ENCODE measurements at places on chromosomes 5 and 9. TPM values are rescaled to one million over a fixed set of nuclear protein-coding genes. Genes with fewer than 3 reads are reported as not detected.
A peak's percentile ranks its signal among the peaks of the same experiment; 100 is the strongest.

DNA sequence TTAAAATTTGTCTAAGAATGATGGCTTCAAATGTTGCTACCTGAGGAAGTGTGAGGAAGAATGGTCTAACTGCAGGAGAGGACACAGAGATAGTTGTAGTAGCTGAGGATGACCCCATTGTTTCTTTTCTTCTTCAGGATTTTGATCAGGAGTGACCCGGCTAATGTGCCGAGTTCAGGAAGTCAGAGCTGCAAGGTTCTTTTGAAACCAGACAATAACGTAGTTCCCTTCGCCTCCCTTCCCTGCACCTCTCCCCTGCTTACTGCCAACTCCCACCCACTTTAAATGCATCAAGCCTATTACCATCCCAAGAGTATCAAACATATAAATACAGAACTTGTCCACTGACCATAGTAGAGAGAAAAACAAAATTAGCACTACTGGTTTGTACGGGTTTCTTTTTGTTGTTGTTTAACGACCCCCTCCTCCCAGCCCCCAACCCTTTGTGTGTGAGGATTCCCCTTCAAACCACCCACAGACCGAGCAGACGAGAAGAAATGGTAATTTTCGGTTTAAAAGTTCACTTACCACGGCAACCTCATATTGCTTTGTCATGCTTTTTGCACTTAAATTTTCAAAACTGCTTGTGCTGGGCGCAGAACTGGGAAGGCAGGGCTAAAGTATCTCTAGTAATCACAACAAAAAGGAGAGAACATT lies 23.5 kb upstream of the ELAVL2 start:
- DNase-seq: no peak

DNA sequence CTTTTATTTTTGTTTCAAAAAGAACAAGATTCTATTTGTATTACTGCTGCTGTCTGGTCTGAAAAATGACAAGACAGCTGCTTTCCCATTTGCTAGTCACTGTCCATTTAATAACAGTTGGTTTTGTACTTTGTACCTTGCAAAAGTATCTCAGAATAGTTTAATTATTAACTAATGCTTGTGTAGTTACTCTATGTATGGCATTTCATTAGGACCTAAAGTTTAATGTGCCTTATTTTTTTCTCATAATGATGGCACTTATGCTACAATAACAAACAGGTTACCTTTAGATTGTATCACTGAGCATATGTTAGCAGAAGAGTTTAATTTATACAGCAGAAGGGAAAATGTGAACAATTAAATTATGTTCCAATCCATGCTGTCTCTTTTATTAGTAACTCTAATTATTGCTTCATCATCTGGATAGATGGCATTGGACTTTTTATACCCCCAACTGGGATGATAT lies 134.2 kb downstream of the CDH10 start:
- DNase-seq: no peak

- no peak for DNase-seq
These were observed 6.1 kb upstream of the ERMP1 start for GRCh38 chr9:5838884-5839571.

DNA sequence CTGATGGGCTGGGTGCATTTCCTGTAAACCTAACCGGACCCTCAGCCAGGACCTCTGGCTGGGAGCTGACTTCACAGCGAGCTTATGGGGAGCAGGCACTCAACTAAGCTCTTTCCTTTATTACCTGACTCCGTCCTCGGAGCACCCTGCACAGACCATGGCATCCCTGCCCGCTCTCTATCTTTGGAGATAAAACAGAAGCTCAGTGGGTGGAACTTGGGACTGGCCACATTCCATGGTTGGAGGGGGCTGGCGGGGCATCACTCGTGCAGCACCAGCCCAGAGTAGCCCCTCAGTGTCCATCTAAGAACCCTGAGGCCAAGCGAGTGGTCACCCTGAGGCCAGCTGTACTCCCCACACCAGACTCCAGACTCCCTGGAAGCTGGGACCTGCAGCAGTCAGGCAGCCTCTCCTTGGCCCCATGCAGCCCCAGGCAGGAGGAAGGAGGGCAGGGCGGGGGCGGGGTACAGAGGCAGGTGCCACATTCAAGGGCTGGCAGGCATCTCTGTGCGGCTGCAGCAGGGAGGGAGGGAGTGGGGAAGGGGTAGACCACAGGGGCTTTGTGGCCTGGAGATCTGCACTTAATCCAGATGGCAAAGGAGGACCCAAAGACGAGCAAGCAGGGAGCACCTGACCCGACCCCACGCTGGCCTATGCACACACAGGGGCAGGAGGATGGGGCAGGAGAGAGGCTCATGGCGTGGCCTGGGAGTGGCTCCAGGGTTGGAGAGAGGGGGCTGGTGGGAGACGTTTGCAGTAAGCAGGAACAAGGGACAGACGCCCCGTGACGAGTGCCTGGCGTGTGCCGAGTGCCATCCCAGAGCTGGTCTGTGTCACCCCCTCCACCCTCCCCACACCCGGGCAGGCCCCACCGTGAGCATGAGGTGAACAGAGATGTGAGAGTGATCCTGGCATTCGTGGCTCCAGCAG lies 26.1 kb downstream of the GLT6D1 start:
- DNase-seq: no peak

- no peak for DNase-seq
These were observed 124.3 kb downstream of the MRPS30 start for GRCh38 chr5:44932922-44933585.

GRCh38 chr9:34253460-34253837 lies 74.6 kb downstream of the UBAP1 start:
- peak; percentile 12 for DNase-seq

DNA sequence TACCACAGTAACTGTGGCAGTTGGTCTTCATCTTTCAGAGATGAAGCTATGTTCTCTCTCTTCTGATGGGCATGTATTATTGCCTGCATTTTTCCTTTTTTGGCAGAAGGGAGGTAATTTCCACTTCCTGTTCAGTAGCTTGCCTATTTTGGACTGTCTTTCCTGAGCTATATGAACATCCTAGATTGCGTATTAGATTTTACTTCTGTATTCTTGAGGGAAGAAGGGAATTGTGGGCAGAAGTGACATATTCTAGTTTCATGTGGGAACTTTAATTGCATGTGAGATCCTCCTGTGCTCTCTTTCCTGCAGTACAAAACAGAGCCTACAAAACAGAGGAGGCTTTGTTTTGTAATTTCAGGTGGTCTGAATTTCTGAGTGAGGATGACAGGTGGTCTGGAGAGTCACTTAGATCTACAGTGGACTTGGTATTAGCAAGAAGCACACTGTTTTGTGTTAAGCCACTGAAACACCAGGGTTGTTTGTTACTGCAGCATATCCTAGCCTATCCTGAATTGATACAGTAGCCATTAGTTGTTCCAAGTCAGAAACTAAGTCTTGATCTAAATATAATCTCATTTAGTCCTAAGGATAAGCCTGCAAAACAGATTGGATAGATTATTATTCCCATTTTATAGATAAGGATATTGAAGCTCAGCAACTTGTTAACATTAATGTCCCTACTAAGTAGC lies 68.1 kb downstream of the AOPEP start:
- DNase-seq: no peak

DNA sequence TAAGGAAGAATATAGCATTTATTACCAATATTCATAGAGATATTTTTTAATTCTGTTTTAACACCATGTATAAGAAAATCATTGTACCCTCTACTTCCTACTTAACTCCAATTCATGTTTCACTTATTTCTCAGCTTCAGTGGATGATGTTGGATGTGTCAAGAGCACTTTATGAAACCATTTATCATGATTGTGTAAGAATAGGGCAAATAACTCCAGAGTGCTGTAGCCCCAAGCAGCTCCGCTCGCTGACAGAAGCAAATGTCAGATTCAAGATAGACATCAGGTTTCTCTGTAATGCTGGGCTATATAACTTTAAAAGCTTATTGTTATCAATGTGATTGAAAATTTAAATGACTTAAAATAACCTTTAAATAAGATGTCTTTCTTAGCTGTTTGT lies 50.4 kb downstream of the MAST4 start:
- DNase-seq: no peak

GRCh38 chr9:112119225-112120029 lies 55.7 kb downstream of the SUSD1 start:
- no peak for DNase-seq

DNA sequence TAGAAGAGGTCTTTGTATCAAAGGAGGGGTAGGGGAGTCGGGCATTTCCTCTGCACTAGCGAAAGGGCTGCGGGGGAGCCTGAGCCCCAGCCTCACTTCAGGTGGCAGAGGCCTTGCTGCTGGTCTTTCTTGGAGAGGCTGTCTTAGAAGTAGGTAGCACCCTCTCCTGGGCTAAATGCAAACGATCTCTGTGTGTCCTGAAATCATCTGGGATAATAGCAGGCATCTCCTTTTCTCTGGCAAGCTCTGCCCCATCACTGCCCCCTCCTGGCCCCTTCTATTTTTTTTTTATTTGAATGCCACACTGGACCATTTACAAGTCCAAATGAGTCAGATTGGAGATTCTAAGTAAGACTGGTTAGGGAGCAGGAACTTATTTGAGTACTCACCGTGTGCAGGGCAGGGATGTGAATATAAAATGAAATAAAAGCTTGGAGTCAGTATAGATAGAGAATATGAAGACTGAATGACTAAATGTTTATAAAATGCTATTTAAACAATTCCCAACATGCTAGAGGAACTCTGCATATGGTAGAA lies 137.1 kb downstream of the FGF1 start:
- DNase-seq: peak; percentile 45

DNA sequence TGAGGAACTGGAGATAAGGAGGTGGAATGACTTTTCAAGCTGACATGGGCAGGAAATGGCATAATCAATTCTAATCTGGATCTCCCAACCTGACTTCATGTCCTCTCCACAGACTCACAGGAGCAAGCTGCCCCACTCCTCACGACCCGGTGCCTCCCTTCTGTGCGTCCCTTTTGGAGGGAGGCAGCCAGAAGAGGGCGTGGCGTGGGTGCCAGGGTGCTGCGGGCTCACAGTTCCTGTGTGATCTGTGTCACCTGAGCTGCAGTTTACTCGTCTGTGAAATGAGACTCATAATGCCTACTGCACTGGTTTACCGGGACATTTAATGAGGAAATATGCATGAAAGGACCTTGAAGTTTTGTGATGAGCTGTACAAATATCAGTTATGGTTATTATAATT lies 207.4 kb downstream of the DAB2IP start:
- no peak for DNase-seq

GRCh38 chr9:91116211-91116610 lies 245.5 kb downstream of the AUH start:
- no peak for DNase-seq

DNA sequence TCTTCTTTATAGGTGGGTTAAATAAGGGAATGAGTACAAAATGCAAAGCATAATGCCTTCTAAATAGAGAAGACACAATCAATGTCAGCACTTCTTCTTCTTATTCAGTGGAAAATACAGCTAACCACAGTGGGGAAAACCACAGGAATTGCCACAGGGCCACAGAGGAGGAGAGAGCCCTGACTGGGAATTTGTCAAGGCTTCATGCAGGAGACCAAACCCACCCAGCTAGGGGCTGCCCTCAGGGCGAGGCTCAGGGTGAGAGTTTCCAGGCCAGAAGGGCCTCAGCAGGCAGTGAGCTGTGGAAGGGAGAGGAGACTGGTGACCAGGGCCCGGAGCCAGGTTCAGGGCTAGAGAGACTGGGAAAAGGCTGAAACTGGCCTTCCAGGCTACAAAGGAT lies 279.1 kb downstream of the MSX2 start:
- DNase-seq: no peak

DNA sequence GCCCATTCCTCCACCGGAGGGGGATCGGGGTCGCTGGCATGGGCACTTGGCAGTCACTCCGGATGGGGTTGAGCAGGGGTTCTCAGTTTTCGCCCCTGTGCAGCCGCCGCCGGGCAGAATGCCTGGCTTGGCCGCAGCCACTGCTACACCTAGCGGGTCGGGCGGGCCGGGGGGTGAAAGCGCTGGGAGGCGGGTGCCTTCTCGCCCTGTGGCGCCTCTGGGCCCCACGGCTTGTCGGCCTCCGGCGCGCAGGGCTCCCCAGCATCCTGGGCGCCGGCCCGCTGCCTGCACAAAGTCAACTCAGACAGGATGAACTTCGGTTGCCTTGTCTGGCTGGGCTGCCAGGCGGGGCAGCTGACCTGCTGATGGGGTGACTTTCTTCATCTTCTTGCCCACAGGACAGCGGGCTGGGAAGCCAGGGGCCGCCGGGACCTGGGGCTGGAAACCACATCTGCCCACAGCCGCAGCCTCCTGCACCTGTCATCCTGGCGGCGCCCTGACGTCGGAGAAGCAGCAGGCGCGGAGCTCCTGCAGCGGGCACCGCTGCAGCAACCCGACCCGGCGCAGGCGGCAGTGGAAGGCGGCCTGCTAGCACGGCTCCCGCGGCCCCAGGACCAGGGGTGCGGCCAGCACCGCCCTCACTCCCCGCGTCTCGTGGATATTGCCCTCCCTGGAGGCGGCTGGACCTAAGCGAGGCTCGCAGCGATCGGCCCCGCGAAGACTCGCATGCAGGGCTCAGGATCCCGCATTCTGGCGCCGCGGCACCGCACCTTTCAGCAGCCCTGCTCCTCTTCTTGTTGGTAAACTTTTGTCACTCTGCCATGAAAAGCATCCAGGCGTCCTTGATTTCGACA lies 1.3 kb upstream of the ANKRD18A start:
- peak; percentile 26 for DNase-seq

GRCh38 chr5:154276973-154277331 lies 86.4 kb downstream of the GALNT10 start:
- no peak for DNase-seq

DNA sequence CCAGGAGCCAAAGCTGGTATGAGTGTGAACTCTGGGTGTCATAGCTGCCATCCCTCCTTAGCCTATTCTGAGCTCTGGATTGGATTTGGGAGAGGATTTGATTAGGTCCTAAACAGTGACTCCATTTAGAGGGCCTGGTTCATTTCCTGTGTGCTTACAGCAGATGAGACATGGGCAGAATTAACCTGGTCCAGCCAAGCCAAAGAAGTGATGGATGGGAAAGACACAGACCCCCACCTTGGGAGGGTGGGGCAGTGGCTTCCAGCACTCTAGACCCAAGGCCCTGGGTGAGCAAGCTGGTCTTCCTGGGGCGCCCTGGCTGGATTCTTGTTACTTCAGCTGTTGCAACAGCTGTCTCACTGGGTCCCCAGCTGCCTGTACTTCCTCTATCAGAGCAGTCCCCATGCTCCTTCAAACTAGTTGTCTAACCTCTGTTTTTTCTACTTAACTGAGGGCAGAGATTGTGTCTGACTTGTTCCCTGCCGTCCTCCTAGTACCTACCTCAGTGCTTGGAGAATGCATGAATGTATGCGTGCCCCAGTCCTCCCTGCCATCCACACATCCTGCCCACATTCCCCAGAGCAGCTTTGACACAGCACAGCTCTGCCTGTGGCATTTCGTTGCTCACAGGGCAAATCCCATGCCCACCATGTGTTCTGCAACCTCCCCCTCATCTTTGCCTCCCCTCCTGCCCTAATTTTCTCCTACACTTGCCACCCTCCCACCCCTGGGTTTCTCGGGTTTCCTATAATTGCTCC lies 115.9 kb downstream of the RGS3 start:
- DNase-seq: no peak

TCERG1 gene
- 48.1 TPM for total RNA-seq

UNC13B gene
- 17.9 TPM for total RNA-seq

CEP72 gene
- total RNA-seq: 4.5 TPM

BTNL3 gene
- total RNA-seq: not detected

TAF11L5 gene
- total RNA-seq: not detected

GFRA3 gene
- not detected for total RNA-seq

FYB1 gene
- 1.6 TPM for total RNA-seq

UBE2QL1 gene
- total RNA-seq: 39.1 TPM

CDKN2AIPNL gene
- 68.1 TPM for total RNA-seq

SAXO1 gene
- total RNA-seq: not detected

TTF1 gene
- 17.1 TPM for total RNA-seq

IL17B gene
- total RNA-seq: not detected

ECSCR gene
- 4.9 TPM for total RNA-seq

F2RL2 gene
- under 0.01 TPM for total RNA-seq

PCDHGA6 gene
- 9.0 TPM for total RNA-seq

ANKRD31 gene
- 0.82 TPM for total RNA-seq

CCIN gene
- not detected for total RNA-seq

ZNF483 gene
- 37.1 TPM for total RNA-seq
